ENCODE measurements at places on chromosomes 2 and 18.

GRCh38 chr2:123080331-123080730 lies 944.8 kb upstream of the CNTNAP5 start:
- DNase-seq: no peak

DNA sequence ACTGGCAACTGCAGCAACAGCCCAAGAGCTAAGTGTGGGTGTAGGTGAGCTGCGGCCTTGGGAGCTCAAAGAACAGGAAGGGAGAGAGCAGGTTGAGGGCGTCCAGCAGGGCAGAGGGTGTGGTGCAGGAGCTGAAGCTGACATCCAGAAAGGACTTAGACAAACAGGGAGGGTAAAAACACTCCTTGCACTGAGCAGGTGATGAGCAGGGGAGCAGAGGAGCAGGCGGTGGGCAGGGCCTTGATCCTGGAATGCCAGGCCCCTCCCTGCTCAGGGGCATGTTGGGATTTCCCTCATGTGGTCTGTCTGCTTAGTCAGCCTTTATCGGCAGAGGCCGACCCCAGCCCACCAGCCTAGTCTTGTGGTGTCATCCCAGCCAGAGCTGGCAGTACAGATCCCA lies 63.6 kb downstream of the VSNL1 start:
- no peak for DNase-seq

DNA sequence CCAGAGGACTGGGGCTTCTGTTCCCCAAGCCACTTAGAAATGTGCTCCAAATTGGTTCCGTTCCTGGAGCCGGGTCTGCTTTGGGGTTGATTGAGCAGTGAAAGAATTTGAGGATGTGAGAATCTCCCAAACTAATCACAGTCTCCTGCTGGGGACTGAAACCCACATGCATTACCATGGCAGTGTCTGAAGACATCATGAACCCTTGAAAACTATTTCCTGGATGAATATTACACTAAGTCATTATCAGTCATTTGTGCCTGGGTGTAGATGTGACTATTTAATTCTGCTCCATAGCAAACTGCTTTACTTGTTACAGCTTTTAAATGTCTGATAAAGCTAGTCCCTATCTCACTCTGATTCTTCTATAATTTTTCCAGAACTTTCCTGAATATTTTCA lies 27.6 kb downstream of the SPP2 start:
- no peak for DNase-seq

DNA sequence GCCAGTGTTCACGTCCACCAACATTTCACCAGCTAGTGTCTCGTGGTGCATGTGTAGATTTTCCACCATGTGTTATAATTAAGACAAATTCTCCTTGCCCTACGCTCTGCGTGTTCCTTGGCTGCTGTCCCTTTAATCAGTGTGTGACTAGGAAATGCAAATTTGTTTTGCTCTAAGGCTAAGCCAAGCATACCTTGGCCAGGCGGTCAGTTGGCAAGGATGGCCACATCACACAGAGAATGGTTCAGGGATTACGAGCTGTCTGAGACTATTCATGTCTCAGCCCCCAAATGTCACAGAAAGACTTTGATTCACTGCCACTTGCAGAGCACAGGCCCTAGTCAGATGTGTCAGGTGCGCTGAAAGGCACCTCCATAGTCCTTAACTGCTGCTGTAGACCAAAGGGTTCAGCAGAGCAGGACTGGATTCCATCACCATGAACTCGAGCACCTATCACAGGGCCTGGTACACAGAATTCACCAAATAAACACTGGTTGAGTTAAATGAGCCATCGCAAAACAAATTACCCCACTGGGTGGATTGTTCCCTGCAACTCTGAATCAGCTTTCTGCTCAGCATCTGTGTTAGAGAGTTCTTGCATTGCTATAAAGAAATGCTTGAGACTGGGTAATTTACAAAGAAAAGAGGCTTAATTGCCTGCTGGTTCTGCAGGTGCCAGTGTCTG lies 128.4 kb downstream of the CABLES1 start:
- no peak for DNase-seq

DNA sequence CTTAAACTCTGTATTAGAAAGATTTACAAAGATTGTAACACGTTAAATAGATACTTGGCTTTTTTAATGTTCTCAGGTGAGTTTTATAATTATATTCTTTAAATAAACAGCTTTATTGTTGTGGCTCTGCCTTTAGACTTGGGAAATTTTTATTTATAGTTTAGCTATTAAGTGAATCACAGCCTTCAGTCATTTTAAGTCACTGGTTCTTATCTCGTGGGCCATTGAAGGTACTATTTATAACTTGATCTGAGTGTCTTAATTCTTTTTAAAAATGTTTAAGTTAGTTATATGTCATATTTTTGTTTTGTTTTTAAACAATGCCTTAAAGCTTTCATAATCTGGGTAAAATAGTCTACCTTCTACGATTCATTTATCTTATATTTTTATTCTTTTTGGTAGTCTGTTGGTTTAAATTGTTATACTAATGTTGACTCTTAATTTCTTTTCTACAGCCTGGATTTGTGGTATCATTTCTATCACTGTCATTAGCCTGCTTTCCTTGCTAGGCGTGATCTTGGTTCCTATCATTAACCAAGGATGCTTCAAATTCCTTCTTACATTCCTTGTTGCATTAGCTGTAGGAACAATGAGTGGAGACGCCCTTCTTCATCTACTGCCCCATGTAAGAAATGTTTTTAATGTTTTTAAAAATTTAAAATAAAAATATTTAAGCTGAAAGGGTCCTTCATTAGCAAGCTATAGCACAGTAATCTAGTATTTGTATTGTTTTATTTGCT lies 49.3 kb downstream of the SLC39A10 start:
- DNase-seq: no peak

DNA sequence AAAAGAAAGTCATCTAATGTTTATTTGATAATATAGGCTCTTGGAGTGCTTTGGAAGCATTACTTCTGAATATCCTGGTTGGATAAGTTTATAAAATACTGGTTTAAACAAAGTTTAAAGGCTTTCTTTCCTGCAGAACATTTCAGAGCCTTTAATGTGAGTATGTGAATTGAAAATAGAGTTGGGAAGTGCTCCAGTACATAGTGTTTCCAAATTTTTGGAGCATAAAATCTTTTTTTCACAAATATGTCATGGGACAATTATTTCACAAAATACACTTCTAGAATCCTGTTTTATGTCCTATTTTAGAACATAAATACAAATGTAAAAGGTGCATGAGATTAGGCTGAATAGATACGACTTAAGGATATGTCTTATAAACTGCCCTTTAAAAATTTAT lies 158.9 kb upstream of the HNRNPA3 start:
- no peak for DNase-seq

DNA sequence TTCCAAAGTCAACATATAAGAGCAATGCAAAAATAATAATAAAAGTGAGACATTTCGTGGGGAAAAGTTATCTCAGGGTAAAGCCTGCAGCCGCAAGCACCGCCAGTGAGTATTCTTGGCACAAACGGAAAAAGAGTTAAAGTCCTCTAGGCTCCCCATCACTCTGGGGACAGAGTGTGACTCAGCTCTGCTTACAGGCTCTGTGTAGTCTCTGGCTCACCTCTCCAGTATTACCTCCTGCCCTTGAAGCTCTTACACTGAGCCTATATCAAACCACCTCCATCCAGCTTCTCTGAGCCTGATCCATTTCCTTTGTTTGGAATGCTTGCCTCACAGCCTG lies 55.5 kb downstream of the MTHFD2 start:
- no peak for DNase-seq

- no peak for DNase-seq
Measured at GRCh38 chr18:10006311-10006893, 92.6 kb downstream of the VAPA start.

DNA sequence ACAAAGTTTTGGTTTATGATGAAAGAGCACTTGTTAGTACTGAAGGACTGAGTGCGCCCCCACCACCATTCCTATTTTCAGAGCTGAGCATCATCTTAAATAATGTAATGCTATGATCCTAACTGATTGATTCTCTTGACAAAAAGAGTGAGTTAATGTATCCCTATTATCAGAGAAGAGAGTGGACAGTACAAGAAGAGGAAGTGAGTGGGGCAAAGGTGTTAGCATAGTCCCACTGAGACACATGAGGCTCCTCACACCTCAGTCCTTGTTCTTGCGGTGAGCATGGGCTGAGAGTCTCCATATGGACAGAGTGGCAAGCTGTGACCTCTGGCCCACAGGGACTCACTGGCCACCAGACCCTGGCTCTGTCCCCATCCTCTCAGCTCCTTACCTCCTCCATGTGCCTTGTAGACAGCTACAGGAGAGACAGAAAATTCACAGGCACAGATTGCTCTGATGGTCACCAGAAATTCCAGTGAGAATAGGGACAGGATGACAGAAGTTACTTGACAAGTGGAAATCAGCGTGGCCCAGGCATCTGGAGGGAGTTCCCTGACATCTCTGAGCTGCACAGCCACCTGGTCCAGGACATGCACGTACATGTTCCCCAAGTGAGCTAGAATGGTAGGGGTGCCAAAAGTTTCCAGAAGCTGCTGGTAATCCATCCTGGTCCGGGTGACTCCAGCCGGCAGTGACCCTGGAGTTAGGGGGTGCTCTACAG lies 32.6 kb downstream of the NAPG start:
- no peak for DNase-seq

DNA sequence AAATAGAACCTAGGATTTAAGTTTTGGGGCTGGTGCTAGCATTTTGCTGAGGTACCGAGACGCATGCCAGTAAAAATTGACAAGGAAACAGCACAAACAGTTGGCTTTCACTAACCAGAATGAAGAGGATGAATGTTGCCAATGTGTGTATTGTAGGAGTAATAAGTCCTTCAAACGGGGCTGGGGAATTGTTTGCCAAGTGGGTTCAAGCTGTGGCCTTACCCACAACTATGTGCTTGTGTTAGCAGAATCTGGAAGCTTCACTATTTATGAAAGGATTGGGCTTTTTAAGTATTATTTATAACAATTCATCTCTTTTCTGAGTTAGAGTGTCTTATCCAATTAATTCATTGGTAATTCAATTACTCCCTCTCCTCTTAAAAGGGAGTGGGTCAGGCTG lies 15.0 kb upstream of the KIF5C start:
- DNase-seq: no peak

GRCh38 chr2:219624565-219624964 lies 2.9 kb upstream of the SLC4A3 start:
- no peak for DNase-seq

DNA sequence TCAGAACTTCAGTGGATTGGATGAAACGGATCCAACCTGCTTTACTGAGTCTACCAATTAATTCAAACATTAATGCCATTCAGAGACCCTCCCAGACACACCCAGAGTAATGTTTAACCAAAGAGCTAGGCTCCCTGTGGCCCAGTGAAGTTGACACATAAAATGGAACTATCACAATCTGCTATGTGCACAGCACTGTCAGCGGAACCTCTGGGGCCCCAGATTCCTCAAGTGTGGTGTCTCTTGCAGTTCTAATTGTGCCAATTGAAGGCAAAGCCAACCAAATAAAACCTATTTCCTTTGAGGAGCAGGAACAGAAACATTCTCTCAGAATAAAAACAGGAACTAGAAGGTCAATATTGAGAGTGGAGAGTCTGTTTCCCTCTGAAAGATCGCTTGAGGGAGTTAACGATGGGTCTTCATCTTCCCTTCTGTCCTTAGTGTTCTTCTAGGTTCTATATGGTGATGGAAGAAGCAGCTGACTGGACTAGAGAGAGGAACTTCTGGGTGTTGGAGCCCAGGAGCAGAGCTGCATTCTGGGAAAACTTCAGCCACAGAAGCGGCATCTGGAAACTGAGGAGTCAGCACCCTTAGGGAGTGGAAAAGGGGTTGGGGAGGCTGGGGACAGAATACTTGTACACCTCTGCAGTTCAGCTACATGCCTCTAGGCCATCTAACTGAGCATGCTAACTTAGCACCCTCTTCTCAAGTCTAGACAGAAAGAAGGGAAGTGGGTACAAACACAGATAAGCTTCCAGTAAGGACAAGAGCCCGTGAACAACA lies 174.4 kb upstream of the FBXO11 start:
- DNase-seq: no peak

GRCh38 chr2:179991344-179991743 lies 15.8 kb downstream of the CWC22 start:
- DNase-seq: no peak

- no peak for DNase-seq
Measured at GRCh38 chr2:51231071-51231470, 199.1 kb upstream of the NRXN1 start.

- no peak for DNase-seq
Measured at GRCh38 chr2:230885463-230886130, 20.9 kb downstream of the ITM2C start.

GRCh38 chr18:41955688-41956087 lies 654 bp downstream of the PIK3C3 start:
- DNase-seq: no peak

GRCh38 chr2:85656468-85656867 lies 11.5 kb downstream of the SFTPB start:
- no peak for DNase-seq

GRCh38 chr2:224518806-224519580 lies 66.2 kb downstream of the CUL3 start:
- no peak for DNase-seq

DNA sequence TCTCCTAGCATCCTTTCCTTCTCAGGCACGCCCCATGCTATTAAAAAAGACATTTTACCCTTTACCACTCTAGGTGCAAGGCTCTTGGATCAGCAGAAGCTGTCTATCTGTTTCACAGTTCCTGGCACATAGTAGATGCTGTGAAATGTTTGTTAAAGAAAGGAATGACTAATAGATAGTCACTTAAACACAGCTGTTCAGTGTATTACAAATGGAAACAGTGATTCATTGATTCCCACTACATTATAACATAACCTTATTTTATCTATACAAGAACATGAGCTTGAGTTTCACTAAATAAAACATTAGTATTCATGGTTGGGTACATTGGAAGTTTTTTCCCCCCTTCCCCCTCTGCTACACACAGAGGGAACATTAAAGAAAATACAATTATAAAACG lies 142.1 kb downstream of the ASXL3 start:
- no peak for DNase-seq

- no peak for DNase-seq
Measured at GRCh38 chr2:71511776-71512175, 58.4 kb downstream of the DYSF start.

- no peak for DNase-seq
Measured at GRCh38 chr18:27778441-27778840, 398.5 kb downstream of the CDH2 start.

DNA sequence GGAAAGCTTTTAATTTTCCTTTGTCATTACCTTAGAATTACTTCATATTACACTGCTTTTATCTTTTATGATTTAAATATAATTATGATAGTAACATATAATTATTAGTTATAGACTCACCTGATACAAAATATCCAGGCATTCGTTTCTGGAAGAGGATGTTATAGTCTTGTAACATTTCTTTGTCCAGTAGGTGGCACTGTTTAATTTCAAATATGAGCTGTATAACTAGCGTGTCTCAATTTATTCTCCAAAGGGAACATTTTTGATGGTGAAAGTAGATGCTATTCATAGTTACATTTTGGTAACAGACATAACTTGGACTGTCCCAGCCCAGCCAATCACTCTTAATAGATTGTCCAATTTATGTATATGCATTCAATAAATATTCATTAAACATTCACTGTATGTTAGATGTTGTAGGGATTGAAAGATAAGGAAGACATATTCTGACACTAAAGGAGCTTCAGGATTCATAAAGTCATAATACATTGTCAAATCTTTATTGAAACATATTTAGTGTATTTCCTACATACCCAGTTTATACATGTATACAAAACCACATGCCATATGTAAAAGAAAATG lies 19.2 kb downstream of the DAW1 start:
- no peak for DNase-seq
